Central memory CD8-positive, alpha-beta T cell (primary cell): ENCODE measurements at places on chromosomes 12 and 14.

DNA sequence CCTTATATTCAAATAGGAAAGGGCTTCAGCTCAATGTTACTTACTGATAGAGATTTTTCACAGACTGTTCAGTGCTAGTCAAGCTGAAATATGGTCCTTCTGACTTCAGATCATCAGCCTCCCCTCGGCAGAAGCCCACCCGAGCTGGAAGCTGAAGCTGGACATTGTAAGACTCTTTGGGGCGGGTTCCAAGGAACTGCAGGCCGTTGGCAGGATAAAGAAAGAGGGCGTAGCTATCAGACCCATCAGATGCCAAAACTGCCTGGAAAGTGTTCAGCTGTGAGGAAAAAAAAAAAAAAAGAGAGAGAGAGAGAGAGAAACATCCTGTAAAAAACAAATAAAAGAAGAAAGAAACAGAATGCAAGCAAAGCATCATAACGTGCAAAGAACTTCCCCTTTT is 8.8 kb downstream of the NID2 start:
- DNase-seq, result no peak

- no peak for DNase-seq
These were observed 22.4 kb downstream of the BRI3BP start for GRCh38 chr12:125015680-125016310.

GRCh38 chr12:78835493-78835892 is 29.1 kb upstream of the SYT1 start:
- no peak for DNase-seq

DNA sequence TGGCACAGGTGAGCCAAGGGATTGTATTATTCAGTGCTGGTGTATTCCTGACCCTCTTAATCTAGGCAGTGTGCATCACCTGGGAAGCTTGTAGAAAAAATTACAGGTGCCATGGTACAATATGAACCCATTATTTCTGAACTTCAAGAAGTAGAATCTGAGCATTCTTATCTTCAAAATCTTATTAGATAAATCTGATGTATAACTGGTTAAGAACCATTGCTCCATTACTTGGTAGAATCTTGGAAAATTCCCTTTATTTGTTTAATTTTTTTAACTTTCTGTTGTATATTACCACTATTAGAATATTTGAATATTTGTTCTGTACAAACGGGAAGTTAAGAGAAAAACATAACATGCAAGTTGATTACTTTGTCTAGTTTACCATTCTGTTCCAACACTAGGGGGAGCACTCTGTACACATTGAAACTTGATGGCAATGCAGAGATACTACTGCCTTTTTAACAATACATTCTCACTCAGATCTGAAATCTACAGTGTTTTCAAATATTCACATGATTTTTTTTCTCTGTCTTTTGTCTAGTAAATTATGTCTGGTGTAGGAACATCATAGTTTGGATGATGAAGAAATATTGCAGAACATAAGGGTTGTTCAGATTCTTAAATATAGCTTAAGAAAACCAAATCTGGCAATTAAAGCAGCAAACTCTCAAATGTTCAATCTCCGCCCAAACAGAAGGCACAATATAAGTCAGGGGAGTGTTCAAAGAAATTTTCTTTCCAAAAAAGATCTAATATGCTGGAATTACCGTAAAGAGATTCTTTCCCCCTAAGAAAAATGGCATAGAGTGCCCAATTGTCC is 196.6 kb downstream of the PCNX1 start:
- no peak for DNase-seq

DNA sequence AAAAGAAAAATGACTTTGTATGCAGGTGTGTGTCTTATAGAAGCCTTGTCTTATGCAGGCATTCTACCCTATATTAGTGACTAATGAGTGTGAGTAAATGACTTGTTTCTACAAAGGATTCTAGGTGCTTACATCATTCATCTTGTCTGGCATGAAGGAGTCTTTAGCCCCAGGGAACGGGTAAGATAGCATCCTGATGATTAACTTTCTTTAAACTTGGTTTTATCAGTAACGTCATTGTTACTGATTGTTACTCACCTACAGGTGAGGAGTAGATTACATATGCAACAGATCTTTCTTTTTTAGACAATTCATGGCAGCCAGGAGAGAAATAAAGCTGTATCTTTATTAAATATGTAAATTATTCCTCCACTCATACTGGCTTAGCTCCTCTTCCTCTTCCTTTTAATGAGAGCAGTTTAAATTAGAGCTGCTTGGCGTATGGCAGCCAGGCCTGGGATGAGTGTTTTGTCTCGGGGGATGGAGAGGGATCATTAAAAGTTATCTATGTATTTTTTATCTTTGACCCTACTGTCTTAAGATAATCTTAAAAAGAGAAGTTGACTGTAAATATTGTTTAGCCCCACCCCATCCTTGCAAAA is 57.2 kb upstream of the ATP2A2 start:
- no peak for DNase-seq

GRCh38 chr14:82075566-82075965 is 541.9 kb upstream of the SEL1L start:
- no peak for DNase-seq

- peak; percentile 37 for DNase-seq
These were observed 10.3 kb upstream of the FERMT2 start for GRCh38 chr14:52961060-52961639.

- no peak for DNase-seq
These were observed 192.5 kb downstream of the KCNA5 start for GRCh38 chr12:5236022-5236640.

- DNase-seq, result no peak
These were observed 19.5 kb upstream of the CDK17 start for GRCh38 chr12:96419576-96420276.

DNA sequence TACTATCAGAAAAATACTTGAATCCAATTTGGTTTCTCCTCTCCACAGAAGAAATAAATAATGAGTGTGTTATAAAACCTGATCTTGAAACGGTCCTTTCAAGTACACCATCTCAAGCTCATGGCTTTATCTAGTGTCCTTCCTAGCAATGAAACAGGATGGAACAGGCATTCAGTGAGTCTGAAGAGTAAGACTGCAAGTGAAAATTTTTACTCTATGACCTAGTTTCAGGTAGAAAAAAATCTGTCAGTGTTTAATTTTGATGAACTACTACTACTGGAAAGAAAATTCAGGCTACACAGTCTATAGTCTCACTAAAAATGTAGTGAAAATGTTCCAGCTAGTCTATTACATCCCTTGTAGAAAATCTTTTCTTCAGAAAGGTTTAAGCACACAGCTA is 7.7 kb downstream of the CBX5 start:
- no peak for DNase-seq

GRCh38 chr12:97490141-97490540 is 27.5 kb downstream of the RMST start:
- DNase-seq, result no peak
